ENCODE measurements at places on chromosomes 12 and 14.
A peak's percentile ranks its signal among the peaks of the same experiment; 100 is the strongest.

DNA sequence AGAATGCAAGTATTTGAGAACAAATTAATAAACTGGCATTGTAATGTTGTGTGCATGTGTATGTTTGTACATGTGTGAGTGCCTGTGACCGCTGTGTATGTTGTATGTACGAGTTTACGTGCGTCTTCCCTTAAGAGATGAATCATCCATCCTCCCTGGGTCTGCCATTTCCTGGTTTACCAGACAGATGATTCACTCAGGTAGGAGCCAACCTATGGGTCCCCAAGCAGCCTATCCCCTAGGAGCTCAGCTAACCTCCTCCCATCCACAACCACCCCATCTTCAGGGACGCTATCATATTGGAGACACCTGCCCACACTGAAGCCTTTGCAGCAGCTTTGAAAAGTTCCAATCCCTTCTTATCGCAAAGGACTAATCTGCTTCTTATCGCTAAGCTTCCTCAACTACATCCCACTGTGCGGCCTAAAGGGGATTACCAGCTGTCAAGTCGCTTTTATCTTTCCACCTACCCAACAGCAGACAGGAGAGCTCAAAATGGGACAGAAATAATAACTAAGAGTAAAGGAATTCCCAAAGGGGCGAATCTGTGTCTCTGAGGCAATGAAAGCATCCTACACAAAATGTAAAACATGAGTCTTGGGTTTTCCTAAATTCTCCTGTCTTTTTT lies 81.5 kb upstream of the TMCC3 start:
- no peak for DNase-seq

DNA sequence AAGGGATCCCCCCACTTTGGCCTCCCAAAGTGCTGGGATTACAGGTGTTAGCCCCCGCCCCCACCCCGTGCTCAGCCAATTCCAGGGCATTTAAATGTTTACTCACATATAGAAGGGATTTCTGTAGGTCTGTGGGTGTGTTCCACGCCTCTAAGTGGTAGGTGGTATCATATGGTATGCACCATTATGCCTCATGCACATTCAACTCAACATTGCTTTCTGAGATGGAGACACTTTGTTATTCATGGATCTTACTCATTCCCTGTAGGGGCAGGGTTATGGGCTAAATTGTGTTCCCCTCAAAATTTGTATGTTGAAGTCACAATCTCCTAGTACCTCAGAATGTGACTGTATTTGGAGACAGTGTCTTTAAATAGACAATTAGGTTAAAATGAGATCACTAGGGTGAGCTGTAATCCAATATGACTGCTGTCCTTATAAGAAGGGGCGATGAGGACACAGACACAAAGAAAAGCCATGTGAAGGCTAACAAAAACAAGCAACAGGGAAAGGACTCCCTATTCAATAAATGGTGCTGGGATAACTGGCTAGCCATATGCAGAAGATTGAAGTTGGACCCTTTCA lies 200.6 kb downstream of the EFCAB11 start:
- no peak for DNase-seq

DNA sequence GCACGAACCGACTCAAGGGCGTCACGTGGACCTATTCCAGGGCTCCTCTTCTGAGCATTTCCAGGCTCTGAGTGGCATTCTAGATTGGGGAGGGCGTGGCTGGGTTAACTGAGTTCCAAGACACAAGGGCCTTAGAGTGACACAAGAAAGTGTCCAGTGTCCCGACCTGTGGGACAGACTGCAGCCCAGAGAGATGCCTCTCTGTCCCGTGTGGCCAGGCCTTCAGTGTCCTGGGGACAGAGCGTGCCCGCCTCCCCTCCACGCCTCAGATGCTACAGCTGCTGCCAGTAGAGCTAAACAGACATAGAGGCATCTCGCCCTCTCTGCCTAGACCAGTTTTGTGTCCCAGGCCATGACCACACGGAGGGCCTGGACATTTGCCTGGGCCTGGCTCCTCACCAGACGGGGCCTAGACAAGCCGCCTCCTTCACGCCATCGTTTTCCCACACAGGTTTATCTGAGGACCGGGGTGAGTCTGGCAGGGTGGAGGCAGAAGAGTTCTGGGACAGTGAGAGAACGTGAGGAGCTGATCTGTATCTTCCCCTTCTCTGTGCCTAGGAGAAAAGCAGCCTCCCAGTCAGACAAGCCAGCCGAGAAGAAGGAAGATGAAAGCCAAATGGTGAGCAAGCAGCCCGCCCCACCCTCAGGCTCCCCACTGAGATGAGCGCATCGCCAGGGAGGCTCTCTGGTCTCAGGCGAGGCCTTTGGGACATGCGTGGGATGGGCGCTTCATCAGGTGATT lies 27.1 kb downstream of the DEGS2 start:
- DNase-seq, result no peak

GRCh38 chr14:51490205-51490604 lies 161.5 kb upstream of the FRMD6 start:
- no peak for DNase-seq

DNA sequence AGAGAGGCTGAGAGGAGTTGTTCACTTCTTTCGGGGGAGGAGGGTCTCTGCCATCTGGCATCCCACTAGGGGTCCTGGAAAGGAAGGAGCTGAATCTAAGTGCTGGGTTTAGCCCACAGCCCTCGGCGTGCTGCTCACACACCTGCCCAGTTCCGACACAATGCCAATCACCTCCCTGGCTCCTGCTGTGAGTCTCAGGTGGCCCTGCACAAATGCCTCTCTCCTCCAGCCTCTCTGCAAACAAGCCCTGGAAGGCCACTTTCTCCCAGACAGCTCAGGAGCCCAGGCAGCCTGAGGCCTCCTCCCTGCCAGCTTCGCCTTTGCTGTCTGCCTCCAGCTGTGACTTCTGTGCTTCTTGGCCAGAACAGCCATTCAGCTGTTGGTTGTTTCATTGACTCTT lies 51.2 kb downstream of the SMIM41 start:
- no peak for DNase-seq

DNA sequence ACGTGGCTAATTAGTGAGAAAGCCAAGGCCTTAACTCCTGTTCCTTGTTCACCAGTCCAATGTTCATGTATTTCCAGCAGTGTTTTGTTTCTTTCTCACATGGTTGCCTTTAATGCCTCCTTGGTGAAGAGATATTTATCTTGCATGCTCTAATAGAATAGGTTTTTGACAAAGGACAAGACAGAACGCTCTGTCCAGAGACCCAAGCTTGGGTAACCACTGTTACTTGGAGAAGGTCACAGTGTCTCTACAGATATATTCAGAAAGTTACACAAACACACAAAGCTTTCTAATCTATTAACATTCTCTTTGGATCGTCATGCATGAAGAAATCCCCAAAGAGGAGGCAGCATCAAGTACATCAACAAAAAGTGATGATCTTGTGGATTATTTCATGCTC lies 33.1 kb downstream of the RERG start:
- no peak for DNase-seq

DNA sequence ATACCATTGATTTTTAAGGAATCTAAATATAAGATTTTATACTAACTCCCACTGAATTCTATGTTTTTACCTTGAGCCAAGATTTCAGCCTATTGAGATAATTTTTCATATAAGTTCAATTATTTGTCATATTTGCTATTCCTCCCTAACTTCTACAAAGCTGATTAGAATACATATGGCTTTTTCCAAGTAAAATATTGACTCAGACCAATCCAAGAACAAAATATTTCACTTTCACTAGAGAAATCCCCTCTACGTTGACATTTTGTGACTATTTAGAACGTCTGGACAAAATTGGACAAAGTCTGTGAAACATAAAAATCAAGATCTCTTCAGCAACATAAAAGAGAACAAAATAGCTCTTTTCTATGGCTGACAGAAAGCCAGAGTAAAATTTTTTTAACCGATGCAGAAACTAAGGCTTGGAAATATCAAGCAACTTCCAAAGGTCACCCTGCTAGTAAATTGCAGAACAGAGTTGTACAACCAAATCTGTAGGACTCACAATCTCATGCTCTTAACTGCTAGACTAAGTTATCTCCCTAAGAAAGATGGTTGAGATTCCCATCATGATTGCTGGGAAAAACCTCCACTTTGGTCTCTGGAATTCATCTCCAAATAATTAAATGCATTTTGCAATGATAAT lies 118.0 kb downstream of the GARIN6 start:
- no peak for DNase-seq

DNA sequence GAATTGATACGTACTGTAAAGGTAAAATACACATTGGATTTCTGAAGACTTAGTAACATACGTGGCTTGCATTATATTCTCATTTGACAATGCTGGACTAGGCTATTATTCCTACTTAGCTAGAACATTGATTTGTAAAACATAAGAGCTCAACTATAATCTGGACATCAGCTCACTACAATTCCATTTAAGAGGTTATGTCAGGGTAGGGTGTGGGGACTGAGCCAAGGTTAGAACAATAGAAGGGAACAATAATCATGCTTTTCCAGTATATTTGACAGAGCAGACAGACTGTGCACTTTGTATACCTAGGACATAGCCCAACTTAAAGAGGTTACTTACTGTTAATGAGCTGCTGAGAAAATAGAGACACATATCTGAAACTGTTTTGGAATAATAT lies 10.8 kb downstream of the ZCRB1 start:
- DNase-seq, result no peak

- no peak for DNase-seq
Measured at GRCh38 chr12:24948757-24949722, at the start of gene BCAT1. Gene BCAT1, minus strand, starts transcription at chr12:24949101. Its CDS starts 169 bp downstream, at chr12:24948932.

DNA sequence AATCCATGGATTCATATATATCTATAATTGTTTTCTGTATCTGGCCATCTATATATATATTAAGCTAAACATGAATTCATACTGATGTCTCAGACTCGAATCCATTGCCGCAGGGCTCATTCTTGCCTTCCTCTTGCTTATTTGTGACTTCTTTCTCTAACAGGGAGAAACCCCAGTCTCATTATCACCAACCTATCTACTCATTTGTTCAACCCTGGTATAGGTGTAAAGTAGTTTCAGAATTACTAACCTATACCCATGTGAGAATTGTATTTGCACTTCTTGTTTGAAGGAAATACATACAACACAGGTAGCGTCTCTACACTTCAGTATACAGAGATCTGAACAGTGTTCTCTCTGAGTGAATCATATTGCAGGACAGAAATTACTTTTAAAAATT lies 77.7 kb downstream of the PTPN11 start:
- no peak for DNase-seq

- DNase-seq, result no peak
Measured at GRCh38 chr12:2543801-2544200, 251.0 kb upstream of the FKBP4 start.

GRCh38 chr12:27616356-27617142 lies 79.7 kb upstream of the REP15 start:
- DNase-seq, result no peak

DNA sequence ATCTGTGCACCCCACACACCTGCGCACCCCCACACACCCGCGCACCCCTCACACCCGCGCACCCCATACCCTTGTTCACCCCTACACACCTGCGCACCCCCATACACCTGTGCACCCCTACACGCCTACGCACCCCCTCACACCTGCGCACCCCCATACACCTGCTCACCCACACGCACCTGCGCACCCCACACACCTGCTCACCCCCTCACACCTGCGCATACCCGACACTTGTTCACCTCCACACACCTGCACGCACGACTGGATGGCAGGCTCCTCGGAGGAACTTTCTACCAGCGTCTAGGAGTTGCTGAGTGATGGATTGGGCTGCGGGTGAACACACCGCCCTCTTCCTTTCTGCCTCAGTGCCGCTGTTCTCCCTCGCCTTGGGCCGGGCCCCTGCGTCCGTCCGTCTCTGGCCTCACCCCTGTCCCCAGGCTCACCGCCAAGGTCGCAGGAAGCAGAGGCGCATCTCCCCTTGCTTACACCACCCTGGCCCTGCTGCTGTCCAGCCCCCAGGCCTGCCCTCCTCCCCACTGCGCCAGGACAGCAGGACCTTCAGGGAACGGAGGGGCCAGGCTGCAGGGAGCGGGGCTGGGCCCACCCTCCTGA lies 20.7 kb upstream of the TMEM106C start:
- DNase-seq, result no peak

GRCh38 chr14:87712396-87713090 lies 280.4 kb downstream of the GALC start:
- DNase-seq, result no peak

DNA sequence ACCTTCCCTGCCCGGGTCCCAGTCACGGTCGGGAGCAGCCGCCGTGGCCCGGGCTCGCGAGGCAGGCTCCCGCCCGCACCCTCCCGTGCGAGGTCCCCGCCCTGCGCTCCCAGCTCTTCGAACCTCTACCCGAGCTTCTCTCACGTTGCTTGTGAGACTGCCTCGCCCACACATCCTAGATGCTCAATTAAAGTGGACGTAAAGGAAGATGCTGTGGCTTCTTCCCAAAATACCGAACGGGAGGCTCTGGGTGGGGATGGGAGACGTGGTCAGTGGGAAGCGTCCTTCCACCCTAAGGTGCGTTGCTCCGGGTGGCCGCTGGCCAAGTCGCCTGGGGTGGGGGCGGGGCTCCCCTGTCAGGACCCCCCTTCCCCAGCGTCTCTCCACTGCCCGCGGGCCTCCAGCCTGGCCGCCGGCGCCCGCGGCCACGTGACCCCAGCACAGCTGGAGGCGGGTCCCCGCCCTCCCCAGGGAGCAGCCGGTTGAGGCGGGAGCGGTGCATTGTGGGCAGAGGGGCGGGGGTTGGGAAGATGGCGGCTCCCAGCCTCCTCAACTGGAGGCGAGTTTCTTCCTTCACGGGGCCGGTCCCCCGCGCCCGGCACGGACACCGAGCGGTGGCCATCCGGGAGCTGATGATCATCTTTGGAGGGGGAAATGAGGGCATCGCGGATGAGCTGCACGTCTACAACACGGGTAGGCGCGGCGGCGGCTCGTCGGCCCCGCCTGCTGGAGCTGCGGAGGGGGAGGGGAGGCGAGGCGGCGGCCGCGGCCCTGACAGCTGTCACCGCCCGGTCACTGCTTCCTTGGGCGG lies at the start of gene HCFC2:
Gene HCFC2 (plus strand): TSS at position 501 of the 811 bp plus-strand sequence. CDS start 30 bp downstream, at position 531.
- peak; percentile 82 for DNase-seq

DNA sequence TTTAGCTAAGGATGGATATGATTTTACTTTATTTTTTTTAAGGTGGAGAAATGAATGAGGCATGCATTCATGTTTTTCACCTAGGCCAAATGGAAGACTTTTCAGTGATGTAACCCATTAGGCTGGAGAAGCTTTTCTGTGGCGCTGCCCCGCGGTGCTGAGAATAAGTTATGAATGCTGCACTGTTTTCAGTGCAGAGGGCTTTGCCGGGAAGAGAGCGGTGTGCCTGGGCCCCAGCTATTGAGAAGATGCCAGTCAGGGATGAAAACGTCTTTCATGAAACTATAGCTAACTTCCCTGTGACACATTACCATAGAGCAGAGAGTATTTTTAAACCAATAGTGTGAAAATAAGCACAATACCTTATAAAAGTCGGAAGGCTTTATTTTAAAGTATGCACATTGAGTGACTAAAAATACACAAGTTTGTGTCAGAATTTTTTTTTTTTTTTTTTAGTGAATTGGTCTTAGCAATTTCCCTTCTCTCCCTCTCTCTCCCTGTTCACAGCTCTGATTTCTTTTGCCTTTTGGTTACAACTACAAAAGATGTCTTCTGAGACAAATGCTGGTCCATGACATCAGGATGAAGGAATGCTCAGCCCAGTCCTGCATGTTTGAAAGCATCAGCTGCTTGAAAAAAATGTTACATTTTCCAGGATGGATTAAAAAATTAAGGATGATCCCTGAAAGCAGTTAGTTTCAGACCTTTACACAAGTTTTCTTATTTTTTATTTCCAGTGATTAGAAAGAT lies 48.3 kb downstream of the NPAS3 start:
- DNase-seq, result no peak

- no peak for DNase-seq
Measured at GRCh38 chr14:59739794-59740193, 130.8 kb downstream of the RTN1 start.

All from activated CD8-positive, alpha-beta memory T cell treated with anti-CD3 and anti-CD28 coated beads for 1 hour (primary cell).